ENCODE measurements at places on chromosomes 12 and 14.

DNA sequence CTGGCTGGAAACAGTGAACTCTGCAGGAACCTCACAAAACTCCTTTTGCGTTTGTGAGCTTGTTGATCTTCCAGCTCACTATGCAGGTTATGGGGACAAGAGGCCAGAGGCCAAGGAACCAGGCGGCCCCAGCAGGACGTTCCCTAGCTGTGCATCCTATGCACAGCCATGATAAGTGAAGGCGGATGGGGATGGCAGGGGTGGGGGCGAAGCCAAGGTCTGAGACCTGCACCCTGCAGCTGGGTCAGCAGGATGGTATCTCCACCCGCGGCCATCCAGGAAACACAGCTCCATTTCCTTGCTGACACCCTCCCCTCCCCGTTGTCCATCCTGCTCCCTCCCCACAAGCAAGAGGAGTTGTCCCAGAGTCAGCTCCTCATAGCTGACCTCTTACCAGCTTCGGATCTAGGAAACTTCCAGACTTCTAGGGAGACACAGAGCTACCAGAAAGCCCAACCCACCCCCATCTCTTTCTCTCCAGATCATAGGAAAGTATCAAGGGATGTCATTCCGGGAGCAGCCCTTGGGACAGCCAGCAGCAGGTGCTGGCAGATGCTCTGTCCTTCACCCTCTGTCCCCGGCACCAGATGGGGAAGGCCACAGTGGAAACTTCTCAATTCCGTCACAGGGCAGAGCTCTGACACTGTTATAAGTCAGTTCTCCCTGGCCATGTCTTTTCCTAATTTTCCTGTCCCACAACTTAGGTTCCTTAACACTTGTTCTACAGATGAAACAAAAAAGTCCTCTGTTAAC lies 9.4 kb downstream of the ZBTB39 start:
- no peak for DNase-seq

- no peak for DNase-seq
Measured at GRCh38 chr14:46057799-46058198, 593.8 kb downstream of the RPL10L start.

- no peak for DNase-seq
Measured at GRCh38 chr12:120814203-120814902, 88.7 kb downstream of the ACADS start.

DNA sequence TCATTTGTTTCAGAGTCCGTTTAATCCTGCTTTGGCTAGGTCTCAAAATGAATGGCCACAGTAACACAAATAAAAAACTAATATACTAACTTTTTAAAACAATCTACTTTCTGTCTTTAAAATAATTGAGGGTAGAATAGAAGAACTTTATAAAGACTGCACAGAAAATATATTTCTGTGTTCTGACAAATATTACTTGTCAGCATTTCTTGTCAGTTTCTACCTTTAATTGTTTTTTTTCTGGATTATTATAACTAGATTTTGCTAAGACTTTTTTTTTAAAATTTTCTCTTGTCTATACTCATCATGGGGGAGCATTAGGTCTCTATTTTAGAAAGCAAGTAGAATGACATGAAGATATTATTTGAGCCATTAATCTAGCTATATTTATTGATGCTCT lies 86.2 kb downstream of the RAD52 start:
- no peak for DNase-seq

GRCh38 chr14:74618078-74618952 lies 6.3 kb upstream of the LTBP2 start:
- no peak for DNase-seq

- DNase-seq, result no peak
Measured at GRCh38 chr12:125100551-125101434, 35.6 kb downstream of the AACS start.

- no peak for DNase-seq
Measured at GRCh38 chr12:128415036-128415560, 148.1 kb downstream of the TMEM132C start.

DNA sequence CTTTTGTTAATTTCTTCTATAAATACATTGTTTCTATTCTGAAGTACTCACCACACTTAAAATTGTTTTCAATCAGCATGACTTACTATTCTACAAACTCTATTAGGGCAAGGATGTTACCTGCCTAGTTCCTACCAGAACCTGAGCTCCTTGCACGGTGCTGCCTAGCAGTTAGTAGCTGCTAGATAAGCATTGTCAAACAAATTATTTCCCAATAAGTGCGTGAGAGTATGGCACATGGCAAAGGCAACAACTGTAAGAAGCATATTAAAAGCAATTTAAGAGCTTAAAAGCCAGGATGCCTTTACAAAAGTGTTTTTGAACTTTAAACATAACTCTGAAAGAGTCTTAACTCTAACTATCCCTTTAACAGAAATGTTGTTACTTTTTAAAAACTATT lies 8.2 kb upstream of the LYZ start:
- DNase-seq, result no peak

GRCh38 chr12:2959192-2959504 lies at the start of gene TEAD4:
TEAD4 (plus strand) TSS chr12:2959397.
- no peak for DNase-seq

DNA sequence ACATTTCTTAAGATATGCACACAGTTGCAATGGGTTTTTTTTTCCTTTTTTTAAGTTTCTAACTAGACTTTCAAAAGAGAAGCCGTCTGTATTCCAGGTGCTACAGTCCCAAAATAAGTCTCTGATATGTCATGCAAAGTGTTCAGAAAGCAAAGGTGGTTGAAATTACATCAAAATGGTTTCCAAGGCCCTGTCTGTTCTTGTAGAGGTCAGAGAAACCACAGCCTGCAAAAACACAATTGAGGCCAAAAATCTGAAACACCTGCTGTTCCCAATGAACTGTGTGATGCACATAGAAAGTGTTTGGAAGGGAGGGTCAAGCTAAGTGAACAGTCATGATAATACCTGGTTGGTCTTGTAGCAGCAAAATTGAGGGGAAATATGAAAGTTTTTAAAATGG lies 91.0 kb downstream of the VRK1 start:
- DNase-seq, result no peak

GRCh38 chr12:47814539-47815170 lies 5.0 kb downstream of the HDAC7 start:
- no peak for DNase-seq

DNA sequence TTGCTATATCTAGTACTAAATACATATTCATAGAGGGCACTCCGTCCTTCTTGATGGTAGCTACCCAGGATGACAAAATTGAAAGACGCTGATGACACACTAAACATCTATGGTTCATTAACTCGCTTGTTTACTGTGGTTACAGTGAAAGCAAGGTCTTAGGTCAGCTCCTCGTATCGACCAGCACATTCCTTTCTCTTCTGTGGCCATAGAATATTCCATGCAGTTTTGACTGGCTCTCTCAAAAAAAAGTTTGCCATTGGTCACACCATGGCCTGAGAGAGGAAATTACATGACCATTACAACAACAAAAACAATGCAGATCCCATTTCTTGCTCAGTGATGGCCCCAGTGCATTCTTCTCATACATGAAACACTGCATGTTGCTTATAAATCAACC lies 411.4 kb upstream of the SOX5 start:
- DNase-seq, result no peak

DNA sequence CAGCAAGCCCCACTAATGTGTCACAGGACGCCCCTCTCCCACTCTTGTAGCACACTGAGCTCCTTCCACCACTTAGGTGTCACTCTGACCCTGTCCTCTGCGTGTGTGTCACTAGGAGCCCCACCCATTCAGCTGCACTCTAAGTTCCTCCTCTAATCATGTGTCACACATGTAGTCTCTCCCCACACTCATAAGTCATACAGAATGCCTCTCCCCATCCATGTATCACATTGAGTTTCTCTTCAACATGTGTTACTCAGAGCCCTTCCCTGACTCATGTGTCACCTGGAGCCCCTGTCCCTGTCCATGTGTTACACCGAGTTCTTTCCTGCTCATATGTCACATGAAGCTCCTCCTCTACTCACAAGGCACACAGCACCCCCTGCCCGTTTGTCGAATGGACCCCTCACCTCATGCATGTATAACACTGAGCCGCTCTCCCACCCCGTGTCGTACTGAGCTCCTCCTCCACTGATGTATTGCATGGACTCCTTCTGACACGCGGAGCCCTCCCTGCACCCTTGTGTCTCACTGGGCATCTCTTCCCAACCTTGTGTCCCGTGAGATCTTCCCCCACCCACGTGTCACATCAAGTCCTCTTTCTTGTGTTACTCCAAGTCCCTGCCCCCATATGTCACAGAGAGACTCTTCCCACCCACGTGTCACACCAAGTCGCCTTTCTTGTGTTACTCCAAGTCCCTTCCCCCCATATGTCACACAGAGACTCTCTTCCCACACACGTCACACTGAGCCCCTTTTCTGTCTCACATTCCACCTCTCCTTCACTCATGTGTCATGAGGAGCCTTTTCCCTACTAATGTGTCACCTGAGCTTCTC lies 31.0 kb downstream of the RTL1 start:
- no peak for DNase-seq

DNA sequence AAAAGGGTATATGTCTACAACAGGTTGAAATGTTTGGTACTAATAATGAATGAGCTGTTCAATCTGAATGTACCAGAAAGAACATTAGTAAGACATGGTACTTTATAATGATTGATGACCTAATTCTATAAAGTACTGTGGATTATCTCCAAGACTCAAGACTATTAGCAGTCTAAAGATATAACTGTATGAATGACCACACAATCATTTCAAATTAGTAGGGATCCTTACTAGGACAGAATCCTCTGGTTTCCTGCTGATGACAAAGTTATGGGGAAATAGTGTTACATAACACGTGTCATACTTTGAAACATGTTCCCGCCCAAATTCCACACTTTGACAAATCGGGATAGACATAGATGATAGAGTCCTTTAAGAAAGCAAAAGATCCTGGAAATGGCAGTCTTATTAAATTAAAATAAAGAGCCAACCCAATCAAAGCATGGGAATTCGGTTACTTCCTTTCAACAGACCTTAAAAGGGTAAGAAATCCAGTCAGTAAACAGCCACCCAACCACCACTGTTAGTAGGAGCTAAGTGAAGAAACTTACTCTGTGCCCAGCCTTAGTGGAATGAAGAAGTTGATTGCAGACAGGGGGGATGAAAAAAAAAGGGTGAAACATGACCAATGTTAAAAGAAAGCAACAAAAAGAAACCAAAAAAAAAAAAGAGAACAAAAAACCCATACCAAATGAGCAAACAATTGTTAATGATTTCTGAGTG lies 2.8 kb downstream of the VPS29 start:
- DNase-seq, result no peak

DNA sequence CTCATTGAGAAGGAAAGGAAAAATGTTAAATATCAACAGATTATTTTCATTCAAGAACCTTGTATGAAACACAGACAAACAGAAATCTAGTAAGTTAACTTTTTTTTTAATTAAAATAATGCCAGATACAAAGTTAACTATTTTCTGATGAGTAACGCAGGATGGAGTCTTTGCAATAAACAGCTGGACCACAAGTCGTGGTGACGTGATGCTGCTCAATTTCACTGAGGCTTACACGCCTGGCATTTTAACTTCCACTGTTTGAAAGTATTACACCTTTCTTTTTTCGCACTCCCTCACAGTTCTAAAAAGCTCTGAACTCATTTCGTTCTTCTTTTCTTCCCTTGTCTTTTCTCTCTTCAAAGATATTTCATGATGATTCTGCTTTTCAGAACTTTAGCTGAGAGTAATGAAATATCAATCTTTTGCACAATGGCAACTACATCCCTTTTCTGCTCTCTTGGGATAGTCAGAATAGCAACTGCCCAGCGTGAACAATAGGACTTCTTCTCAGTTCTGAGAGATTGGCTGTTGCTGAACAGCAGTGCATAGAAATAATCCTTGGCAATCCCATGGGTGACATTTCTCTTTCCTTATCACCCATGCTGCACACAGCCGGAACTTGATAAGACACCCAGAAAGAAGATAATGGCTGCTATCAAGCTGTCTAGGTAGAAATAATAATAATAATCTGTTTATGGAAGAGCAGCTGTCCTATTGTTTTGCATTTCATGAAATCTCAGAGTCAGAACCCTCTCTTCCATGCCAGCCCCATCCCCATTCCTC lies 160.5 kb downstream of the BTG1 start:
- DNase-seq, result no peak

DNA sequence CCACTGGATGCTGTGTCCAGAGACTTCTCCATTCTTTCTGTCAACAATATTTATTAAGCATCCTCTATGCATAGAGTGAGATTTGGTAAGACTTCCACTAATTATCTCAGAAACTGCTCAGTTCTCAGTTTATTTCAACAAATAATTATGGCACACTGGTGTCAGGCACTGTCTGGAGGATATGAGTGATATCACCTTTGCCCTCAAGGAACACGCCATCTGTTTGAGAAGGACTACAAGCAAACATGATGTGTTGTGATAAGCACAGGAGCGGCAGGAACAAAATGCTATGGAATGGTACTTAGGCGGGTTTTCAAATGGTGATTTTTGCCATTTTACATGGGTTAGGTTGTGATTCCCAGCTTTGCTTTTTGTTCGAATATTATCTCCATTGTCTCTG lies 229.2 kb downstream of the DPF3 start:
- DNase-seq, result no peak

DNA sequence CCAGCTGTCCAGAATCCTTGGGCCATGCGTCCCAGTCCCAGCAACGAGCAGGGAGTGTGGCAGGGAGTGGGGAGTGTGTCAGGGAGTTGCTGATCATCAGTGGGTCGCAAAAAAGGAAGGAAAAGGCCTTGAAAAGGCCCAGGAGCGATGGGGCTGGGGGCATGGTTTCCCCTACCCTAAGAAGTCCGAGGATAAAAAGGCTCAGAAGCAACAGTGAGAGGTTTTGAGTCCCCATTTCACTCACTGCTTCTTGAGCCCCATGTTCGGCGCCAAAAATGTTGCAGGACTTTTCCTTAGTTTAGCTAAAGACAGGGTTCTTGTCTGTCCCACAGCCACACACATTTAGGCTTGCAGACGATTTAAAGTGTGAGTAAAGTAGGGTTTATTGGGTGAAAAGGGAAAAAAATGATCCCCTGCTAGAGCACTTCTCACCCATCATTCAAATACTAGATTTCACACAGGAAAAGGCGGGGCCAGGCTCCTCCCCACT lies 189.5 kb downstream of the KCNC2 start:
- DNase-seq, result no peak

DNA sequence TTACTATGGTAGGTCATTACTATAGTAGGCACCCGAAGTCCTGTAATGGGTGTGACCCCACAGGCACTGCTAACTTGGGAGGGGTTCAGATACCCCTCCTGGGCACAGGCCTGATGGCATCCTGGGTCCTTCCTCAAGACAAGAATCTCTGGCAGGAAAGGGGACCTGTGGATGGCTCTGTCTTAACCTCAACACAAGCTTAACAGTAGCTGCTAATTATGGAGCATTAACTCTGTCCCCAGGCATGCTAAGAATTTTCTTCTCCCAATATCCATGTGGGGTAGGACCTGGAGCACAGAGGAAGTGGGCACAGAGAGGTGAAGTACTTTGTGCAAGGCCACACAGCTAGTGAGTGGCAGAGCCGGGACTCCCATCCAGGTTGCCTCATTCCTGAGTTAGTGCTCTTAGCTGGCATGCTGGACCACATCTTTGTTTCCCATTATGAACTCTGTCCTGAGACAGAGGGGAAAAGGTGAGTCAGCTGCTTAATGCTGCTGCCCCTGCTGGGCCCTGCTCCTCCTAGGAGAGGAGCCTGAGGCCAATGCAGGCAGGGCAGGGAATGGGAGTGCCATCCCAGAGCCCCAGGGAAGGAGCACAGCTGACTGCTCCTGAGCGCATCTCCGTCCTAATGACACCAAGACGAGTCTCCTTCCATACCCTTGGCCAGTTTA lies 32.1 kb downstream of the GALNT16 start:
- DNase-seq, result no peak
